ENCODE measurements at places on chromosomes 16 and 17. TPM values are rescaled to one million over a fixed set of nuclear protein-coding genes. Genes with fewer than 3 reads are reported as not detected.

DNA sequence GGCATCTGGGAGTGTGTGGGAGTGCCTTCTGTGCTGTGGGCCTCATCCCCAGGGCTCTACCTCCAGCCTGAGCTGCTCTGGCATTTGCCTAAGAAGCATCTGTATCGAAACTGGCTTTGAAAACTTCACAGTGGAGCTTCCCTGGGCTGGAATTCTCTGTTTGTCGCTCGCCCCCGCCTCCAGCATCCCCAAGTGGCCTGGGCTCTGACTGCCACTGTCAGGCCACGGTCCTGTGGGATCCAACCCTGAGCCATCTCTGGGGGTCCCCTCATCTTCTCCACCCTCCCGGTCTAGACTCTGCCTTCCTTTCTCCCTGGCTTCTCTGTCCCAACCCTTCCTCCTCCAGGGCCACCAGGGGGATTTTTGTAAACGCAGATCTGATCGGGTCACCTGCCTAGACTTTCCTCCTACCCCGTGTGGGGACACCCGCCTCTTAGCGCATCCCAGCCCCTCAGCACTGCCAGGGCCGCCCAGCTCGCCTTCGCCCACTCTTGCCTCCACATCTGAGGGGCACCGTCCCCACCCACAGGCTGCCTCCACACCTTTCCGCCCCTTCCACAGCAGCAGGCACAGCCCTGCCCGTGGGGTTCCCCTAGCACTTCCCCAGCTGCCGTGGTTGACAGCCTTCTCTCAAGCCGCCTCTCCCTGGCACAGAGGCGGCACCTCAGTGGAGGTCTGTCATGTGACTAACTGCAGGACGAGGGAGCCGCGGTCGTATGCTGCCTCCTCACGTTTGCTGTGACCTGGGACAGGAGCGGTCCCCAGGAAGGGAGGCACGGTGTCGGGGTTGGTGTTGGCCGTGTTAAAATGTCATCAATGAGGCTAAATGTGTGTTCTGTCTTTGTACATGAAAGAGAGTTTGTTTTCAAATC, 12.0 kb downstream of the TBC1D24 start:
- no peak for DNase-seq

GRCh38 chr16:55017321-55017720, 86.7 kb downstream of the IRX5 start:
- no peak for DNase-seq

DNA sequence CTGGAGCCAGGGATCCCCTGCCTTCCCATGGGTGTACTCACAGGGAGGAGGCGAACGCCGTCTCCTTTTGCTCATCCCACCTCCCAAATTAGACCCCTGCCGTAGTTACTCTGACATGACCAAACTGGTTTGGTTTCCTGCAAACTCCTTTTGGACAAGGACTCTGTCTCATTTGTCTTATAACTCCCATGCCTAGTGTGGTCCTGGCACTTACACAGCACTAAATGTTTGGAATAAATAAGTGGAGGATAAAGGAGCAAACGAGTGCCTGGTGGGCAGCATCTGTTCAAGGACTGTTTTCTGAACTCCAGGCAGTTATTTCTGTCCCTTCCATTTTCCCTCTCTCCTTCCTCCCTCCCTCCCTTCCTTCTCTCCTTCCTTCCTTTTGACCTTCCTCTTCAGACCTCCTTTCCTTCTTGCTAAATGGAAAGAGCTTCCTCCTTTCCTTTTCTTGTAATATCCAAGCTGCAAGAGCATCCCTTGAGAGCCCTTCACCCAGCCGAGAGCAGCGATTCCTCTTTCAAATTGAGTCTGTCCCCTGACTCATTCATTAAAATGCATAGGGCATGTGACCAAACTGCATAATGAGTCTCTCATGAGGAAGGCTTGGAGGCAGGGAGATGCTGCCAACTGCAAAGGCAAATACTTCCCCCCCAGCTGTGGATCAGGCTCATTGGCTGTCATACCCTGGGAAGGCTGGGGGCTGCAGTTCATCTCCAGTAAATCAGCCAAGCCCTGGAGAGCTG, 36.8 kb downstream of the CHD9 start:
- DNase-seq = peak; percentile 93

DNA sequence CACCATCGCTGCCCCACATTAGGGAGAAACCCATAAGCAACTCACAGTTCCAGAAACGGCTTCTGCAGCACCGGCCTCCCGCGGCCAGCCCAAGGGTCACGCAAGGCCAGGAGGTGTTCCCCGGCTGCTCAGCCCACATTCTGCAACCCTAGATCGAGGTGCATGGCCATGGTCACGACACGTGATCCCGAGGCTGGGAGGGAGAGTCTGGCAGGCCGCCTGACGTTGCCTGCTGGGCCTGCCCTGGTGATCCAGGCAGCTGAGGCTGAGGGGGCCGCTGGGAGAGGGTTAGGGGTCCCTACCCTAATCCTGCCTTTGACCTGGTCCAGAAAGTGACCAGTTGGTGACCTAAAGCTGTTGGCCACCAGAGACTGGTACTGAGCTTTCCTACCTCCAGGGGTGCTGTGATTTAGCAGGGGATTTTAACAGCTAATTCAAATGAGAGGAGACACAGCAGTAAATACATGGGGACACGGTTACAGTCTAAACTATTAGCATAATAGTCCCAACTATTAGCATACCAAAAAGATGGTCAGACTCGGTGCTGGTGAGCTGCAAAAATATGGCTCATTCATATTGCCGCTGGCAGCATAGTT, 97.4 kb upstream of the CIBAR2 start:
- DNase-seq = no peak

DNA sequence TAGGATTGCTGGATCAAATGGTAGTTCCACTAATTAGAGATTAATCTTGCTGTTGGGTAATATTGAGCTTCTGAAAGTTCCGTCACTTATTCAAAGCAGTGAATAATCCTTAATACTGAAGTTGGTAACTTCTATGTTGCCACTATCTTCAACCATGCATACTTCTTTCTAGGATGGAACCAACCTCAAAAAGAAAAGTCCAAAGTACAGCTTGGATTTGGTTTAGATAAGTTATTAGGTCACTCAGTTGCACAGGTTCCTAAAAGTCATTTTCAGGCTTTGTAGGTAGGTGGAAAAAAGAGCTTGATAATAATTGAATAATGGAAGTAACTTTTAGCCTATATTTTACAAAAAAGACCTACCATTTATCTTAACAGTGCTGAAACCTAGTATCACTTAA, 78.7 kb downstream of the MAP2K4 start:
- DNase-seq = no peak

GRCh38 chr17:29012535-29012934, 6.7 kb upstream of the SEZ6 start:
- no peak for DNase-seq

DNA sequence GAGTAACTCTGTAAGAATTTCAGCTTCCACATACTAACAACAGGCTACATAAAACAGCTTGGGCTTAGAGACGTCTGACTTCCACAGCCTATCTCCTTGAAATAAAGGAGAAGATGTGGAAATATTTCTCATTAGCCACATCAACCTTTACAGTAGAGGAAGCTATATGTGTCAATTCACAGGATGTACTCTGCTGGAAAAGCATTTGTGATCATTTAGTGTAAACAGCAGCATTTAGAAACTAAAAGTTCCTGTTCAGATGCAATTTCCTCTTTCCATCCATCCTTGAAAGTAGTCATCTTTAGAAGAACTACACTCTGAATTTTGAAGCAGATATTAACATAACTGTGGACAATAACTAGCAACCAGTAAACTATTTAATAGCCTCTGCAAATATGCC, 46.2 kb downstream of the XPO6 start:
- DNase-seq = no peak

DNA sequence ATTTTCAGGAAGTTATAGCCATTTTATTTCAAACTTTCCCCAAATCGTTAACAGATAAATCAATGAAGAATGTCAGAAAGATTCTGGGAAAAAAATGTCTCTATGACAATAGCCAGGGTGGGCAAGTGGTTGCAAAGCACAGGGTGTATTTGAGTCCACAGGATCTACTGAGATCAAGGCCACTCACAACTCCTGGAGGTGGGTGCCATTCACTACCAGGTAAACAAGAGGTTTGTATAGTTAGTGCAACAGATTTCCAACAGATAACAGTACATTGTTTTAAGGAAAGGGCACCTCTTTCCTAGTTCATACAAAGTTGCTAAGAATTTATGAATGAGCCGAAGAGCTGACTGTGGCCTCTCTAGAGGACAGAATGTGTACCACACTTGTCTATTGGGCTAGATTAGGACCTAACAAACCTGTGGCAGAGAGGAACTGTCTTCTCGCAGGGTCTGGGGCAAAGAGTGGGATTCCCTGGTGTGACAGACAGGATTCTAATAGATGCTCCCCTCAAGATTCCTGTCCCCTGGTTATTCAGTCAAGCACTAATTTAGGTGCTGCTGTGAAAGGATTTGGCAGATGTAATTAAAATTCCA, 52.0 kb upstream of the ZNF629 start:
- DNase-seq = no peak

- no peak for DNase-seq
Measured at GRCh38 chr17:28948342-28948741, 3.0 kb downstream of the PHF12 start.

GRCh38 chr17:82863383-82863940, 23.6 kb upstream of the ZNF750 start:
- no peak for DNase-seq

GRCh38 chr16:86864586-86864985, 286.2 kb downstream of the FOXL1 start:
- DNase-seq = no peak

- DNase-seq = no peak
Measured at GRCh38 chr16:13390986-13391305, 489.5 kb downstream of the SHISA9 start.

DNA sequence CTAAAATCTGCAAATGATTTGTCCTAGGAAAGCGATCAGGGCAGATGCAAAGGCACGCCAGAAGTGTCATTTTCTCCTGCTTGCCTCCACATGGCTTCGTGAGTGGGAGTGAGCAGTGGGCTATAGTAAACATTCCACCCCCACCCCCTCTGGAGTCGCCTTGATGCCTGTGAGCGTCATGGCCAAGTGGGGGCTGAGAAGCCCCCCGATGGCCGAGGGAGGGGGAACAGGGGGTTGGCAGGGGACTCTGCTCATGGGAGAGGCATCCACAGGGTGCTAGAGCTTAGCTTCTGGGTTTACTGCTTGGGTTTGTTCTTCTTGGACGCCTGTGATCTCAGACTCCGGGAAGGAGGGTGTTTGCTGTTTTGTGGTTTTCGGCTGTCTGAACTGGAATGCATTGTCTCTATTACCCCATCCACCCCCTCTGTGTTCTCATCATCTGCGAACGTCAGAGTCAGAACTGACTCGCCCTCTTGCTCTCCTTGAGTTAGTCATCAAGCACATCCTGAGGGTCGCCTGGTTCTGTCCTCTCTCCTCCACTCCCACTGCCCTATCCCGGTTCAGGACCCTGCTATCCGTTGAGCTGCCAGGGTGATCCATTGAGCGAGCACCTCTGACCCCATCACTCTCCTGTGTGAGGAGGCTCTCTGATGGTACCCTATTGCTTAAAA, 15.4 kb downstream of the TNS4 start:
- DNase-seq = peak; percentile 88

- DNase-seq = no peak
Measured at GRCh38 chr17:49914664-49915063, 54.3 kb upstream of the DLX4 start.

DNA sequence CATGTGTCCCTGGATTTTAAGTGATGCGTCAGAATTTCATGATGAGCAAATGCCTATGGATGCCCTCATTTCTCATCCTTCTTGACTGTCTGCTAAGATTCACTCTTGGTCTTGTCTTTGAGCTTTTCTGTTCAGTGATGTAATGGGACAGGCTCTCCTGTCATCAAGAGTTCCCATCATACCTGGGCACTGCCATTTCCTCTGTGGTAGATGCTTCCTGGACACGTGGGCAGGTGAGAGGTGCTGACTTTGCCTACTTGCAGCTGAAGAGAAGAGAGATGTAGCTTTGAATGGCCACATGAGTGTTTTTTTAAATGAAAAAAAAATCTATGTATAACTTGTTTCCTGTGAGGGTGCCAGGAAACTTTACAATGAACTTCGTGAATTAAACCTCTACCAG, 557.7 kb downstream of the MAF start:
- DNase-seq = no peak

- peak; percentile 21 for DNase-seq
Measured at GRCh38 chr17:43453331-43453812, 30.4 kb upstream of the DHX8 start.

DNA sequence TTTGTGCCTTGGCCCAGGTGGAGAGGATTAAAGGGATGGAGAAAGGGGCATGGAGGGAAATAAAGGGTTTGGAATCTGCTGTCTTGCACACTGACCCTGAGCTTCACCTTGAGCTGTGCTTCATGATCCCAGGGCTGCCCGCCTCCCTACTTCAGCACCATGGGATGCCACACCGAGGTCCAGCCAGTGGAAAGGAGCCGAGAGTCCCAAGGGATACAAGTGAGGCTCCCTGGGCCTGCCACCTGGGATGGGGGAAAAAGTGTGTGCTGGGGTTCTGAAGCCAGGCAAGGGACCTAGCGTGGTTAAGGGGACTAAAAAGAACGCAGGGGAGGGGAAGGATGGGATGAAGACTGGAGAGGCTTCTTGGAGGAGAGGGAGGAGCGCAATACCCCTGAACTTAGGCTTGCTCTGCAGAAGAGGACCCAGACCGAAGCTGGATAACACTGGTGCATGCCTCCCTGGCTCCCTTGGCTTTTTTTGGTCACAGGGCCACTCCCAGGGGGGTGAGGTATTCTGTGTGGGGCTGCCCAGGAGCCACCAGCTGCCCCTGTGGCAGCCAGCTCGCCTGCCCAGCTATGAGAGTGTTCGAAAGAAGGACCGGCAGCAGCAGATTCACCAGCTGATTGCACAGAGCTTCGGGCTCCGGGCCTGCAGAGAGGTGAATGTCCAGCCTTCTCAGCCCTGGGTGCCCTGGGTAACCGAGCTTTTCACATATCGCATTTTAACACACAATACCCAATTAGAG, 7.2 kb downstream of the MRPL27 start:
- DNase-seq = no peak

The EMP2 gene
- 33.1 TPM for total RNA-seq

The CRHR1 gene
- not detected for total RNA-seq

The NPIPA3 gene
- total RNA-seq = 0.43 TPM

The PDK2 gene
- 16.9 TPM for total RNA-seq

The CHP2 gene
- total RNA-seq = not detected

The CDR2L gene
- total RNA-seq = 4.2 TPM

The MEFV gene
- total RNA-seq = not detected
